Stimulated activated CD4-positive, alpha-beta T cell treated with anti-CD3 and anti-CD28 coated beads, Interleukin-2, amount 100 ng/mL, for 24 hours (primary cell): ENCODE measurements at places on chromosomes 7 and 10.

DNA sequence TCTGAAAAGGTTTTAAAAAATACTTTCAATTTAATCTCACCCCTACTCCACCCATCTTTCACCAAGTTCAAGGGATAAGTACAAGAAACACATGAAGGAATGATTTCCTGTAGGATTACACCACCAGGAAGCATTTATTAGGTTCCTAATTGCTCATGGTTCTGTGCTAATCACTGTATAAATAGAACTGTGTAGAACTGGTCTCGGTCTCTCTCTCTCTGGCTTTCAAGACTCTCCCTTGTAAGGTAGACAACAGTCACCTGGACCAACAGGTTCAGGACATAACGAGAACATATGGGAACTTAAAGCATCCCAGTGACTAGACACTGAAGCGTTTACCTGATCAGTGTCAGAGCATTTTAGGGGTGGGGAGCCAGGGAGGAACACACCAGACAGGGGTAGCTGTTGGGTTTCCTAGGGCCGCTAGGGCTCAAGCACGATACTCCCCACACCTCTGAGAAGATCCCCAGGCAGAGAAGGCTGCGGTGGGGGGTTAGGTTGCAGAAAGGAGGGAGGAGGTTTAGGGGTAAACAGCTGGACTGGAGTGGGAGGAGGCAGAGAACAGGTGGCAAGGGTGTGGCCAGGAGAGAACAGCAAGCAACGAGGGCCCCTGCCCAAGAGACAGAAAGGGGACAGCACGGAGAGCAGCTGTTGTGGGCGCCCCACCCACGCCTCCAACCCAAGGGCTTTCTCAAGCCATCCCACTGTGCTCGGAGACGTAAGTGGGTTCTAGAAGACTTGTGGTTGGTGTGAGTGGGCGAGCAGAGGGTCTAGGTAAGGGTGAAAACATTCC lies 52.5 kb upstream of the USP6NL start:
- DNase-seq = no peak

- DNase-seq = no peak
Observed at GRCh38 chr7:119482209-119482608, 790.8 kb upstream of the KCND2 start.

- no peak for DNase-seq
Observed at GRCh38 chr10:131902691-131903090, 1.9 kb downstream of the PPP2R2D start.

DNA sequence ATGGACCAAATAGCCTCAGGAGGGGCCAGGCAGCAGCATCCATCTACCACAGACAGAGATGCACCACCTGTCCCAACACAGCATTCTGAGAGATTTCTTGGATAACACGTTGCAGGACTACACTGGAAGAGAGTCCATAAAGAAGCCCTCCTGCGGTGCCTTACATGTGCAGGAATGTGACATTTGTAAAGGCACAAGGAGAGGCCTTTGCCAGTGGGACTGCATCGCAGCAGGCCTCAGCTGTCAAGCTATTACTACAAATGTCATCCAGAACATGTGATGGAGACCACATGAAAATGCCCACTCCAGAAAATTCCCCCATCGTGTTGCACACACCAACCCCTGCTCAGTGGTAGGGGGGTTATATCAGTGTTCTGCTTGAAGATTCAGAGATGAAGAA lies 77.4 kb downstream of the ATXN7L1 start:
- DNase-seq = no peak

GRCh38 chr7:132435016-132435990 lies 141.0 kb downstream of the PLXNA4 start:
- no peak for DNase-seq

- peak; percentile 69 for DNase-seq
Observed at GRCh38 chr10:119301397-119301796, 94.0 kb downstream of the GRK5 start.

GRCh38 chr7:131556909-131557651 lies 652 bp upstream of the PODXL start:
- DNase-seq = no peak

DNA sequence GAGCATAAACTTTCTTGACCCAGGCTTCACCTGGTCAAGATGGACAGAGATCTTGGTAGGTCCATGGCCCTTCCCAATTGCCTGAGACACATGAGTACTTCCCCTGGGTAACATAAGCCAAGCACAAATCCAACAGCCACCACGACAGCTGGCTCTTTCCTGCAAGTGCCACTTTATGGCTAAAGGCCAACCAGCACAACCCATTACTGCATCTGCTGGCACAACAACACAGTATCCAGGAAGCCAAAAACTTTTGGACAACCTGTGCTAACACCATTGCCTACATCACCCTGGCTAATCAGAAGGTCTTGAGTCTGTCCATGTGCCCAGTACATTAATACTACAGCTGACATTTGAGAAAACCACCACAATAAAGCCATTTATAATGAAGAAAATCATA lies 548.0 kb upstream of the SEMA3D start:
- no peak for DNase-seq

GRCh38 chr10:31457858-31458257 lies 138.8 kb downstream of the ZEB1 start:
- no peak for DNase-seq

DNA sequence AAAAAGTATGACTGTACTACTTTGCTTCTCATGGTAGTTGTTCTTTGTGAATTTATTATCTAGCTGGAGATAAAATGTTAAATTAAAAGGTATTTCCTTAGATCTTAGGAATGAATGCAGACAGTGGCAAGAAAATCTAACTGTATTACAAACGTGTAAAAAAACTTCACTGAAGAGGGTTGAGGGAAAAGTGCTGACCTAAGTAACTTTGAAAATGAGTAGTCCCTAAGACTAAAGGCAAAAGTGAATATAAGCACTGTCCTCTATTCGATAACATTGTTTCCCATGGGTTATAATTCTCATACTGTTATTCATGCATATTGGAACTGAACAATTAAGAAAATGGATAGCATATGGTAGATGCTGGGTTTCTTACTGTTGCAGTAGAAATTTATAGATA lies 146.7 kb upstream of the EFCAB10 start:
- DNase-seq = no peak

DNA sequence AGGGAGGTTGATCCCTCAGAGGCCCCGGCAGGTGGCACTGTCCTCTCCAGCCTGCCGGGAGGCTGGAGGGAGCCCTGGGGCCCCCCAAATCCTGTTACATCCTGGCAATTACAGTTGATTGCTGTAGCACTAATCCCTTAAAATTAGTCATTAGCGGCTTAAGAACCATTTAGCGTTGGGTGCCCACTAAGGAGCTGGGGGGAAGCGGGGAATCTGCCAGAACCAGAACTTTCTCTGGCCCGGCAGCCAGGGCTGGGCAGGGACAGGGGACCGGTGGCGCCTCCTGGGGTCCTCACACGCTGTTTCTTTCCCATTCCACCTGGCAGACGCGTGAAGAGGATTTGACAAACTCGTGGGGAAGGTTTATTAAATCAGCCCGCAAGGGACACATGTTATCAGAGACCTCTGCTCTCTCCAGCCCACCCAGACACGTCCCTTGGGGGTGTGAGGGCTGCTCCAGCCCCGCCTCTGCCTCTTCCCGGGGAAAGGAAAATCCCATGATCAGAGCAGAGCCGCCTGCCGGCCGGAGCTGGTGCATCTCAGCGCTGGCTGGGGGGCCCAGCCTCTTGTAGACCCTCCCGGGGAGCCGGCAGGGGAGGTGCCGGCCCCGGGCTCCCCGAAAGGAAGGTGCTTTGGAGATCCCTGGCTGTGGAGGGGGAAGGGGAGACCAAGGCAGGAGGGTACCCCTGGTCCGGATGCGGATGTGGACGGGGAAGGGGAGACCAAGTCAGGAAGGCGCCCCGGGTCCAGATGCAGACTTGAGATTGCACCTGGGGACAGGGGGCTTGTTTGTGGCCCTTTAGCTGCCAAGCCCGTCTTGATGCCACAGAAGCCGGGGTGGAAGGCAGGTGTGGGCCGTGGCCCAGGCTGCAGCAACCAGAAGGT lies 142.7 kb downstream of the ELFN1 start:
- DNase-seq = no peak

DNA sequence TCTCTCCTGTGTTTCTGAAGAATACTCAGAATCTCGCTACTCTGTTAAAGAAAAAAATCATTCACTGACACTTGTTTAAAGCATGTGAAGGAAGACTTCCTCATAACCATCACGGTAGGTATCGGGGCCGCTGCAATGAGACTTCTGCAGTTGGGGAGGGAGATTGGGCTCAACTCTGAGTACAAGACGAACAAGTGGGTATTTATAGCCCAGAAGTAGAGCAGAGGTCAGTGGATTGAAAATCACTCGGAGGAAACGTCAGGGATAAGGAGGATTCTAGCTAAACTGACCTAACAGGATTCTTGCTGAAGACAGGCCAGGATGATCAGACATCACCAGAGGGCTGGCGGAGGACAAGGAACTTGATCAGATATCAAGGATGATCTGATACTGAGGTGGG lies 33.3 kb downstream of the ITPRIP start:
- DNase-seq = no peak

GRCh38 chr10:6174201-6174874 lies 28.4 kb upstream of the PFKFB3 start:
- DNase-seq = no peak

DNA sequence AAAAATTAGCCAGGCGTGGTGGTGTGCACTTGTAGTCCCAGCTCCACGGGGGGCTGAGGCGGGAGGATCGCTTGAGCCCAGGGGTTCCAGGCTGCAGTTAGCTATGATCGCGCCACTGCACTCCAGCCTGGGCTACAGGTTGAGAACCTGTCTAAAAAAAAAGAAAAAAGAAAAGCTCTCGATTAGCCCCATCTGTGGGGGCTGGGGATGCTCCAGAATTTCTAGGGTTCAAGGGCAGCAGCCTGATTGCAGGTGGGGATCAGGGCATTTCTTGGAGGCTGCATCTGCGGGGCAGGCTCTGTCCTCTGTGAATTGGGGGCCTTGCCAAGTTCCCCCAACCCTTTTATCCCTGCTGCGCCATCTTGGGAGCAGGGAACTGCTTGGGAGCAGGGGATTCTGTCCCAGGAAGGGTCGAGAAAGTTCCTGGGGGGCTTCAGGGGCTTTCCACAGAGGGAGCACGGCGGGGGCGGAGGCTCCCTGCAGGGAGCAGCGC lies 651 bp upstream of the ARPC1A start:
- no peak for DNase-seq

DNA sequence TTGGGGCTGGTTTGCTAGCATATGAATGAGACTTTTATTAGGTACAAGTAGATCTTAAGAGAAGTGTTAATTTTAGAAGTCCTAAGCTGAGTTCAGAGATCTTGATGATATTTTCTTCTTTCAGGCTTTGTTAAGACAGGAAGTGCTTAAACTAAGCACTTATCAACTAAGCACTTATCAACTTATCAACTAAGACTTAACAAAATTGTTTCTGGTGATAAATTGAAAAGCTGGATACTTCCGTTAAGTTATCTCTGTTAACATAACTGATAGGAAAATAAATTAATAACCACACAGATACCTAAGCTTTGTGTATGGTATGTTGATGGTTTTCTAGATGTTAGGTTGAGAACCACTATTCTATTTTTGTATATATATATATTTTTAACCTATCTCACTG lies 113.7 kb downstream of the PHTF2 start:
- DNase-seq = no peak

GRCh38 chr7:113752289-113752688 lies 166.5 kb downstream of the PPP1R3A start:
- DNase-seq = no peak

- DNase-seq = no peak
Observed at GRCh38 chr7:2481195-2481594, 5.0 kb upstream of the GRIFIN start.

DNA sequence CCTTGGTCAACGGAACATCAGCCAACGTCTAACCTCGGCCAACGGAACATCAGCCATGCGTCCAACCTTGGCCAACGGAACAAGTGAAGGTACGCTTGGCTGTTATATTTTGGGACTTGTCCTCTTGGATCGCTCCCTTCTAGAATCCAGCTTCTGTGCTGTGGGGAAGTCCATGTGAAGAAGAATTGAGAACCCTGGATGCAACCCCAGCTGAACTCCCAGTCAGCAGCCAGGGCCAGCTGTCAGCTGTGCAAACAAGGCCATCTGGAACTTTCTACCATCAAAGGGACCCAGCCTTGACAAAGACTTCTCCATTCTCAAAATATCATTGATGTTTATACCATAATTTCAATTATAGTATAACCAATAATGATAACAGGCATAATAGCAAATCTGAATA lies 43.3 kb upstream of the ITGA8 start:
- no peak for DNase-seq

- no peak for DNase-seq
Observed at GRCh38 chr10:71259282-71259681, 46.9 kb downstream of the UNC5B start.

- DNase-seq = peak; percentile 16
Observed at GRCh38 chr7:29878081-29878688, 71.9 kb downstream of the WIPF3 start.

DNA sequence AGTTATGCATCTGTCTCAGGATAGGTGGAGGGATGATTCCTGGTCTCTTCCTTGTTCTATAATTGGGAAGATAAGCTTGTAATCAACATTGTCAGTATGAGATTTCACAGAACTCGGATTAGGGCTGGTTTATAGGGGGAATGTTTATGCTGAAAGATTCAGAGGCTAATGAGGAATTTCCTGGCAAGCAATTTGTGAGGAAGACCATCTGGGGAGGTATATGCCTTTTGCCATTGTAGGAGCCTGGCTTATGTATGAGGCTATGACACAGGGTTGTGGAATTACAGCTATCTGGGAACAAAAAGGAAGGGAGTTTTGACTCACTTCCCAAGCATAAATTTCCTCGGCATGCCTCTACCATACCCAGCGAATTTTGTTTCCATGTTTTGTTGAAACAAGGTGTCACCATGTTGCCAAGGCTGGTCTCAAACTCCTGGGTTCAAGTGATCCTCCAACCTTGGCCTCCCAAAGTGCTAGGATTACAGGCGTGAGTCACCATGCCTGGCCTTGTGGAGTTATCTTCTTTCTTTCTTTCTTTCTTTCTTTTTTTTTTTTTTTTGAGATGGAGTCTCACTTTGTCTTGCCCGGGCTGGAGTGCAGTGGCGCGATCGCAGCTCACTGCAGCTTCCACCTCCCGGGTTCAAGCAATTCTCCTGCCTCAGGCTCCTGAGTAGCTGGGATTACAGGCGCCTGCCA lies 1.6 kb upstream of the COPS6 start:
- DNase-seq = no peak

DNA sequence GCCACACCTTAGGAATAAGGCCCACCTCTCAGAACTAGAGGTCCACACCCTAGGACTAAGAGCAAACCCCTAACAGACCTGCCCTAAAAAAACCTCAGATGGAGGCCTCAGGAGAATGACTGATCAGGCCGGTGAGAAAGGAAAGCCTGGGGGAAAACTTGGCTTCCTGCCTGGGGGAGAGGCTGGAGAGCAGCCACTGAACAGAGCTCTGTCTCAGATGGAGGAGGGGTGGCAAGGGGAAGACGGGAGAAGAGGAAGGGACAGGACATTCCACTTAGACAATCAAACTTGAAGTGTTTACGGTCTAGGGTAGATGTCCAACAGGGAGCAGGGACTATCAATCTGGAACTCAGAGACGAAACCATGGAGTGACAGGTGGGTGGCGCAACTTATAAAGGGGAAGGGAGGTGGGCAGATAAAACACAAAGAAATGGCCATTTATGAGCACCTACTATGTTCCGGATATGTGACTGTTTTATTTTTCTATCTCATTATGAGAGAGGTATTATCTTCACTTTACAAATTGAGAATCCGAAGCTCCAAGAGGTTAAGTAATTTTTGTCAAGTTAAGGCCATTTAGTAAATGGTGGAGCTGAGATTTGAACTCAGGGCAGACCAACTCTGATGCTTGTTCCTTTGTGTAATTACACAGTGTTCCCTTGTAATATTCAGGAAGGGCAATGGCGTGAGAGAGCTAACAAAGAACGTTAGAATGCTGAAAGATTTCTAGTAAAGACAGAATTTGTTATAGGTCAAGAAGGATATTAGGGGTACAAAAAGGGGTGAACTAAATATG lies 82.6 kb downstream of the DNMBP start:
- DNase-seq = no peak
